AG04450 (cell line): ENCODE measurements at places on chromosomes 13 and 19.
A peak's percentile ranks its signal among the peaks of the same experiment; 100 is the strongest.

DNA sequence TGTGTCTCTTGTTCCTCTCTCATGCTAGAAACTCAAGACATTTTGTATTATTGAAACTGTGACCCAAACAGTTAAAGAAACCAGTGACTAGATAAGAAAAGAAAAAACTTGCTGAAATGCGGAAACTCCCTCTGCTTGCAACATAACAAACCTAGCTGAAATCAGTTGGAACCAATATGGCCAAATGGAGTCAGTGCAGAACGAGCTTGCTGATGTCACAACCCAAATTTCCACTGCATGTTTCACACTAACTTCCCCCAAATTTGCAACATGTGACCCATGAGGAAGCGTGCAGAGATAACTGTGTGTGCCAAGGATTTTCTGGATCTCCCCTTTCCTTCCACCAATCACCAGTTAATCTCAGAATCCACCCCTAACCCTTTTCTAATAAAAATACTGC, 208.0 kb downstream of the DLEU7 start:
- no peak for DNase-seq

- no peak for DNase-seq
Observed at GRCh38 chr19:11659612-11660011, 62.3 kb downstream of the ZNF627 start.

GRCh38 chr13:43786766-43787517, at the start of gene ENOX1:
Gene ENOX1 (minus strand): TSS chr13:43786972.
- peak; percentile 49 for DNase-seq

DNA sequence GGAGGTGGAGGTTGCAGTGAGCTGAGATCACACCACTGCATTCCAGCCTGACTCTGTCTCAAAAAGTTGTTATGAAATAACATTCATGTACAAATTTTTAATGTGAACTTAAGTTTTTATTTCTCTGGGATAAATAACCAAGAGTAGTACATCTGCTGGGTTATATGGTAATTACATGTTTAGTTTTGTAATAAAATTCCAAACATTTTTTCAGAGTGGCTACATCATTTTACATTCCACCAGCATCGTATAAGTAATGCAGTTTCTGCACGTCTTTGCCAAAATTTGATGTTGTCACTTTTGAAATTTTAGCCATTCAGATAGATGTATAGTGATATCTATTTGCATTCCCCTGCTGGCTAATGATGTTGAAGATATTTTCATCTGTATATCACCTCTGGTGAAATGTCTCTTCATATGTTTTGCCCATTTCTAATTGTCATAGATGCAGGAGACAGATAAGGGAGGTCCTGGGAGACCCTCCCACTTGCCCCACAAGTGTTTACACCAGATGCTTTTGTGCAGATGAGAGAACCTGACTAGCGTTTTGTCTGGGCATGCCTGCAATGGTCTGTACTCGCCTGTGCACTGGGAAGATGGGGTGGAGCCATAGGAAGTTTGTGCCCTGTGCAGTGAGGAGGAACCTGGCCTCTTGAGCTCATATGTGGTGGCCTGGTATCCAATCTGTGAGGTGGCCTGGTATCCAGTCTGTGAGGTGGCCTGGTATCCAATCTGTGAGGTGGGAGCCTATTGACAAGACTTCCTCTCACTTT, 12.7 kb upstream of the KBTBD6 start:
- peak; percentile 33 for DNase-seq

- DNase-seq, result no peak
Observed at GRCh38 chr19:1495799-1496713, 5.1 kb downstream of the REEP6 start.
